T follicular helper cell (primary cell): ENCODE measurements at places on chromosomes 1 and 21.

DNA sequence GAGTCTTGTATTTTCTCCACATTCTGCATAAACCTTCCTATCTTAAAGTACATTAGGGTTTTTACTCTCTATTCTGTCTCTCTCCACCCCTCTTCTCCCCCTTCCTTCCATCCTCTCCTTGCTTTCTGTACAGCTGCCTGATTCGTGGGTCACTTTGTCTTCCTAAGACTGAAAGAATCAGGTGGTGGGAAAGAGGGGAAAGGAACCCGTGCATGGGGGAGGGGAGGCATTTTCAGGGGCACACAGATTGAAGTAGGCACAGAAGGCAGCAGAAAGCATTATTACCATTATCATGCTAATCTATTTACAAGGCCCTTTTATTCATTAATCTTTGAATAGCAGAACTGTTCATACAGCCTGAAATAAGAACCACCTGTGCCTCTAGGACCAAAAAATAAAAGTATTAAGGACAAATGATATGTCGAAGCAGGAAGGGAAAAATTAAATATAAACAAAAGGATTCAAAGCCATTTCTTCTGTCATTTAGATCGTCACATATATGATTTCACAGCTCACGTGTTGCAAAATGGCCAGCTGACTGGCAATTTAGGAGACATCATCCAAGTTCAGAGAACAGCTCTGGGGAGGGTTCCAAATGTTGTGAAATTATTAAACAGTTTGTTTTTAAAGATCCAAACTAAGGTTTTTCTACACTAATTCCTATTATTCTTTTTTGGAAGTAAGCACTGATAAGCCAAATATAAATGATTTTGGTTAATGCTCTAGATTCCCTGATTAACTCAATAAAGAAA, 154.6 kb downstream of the PBX1 start:
- no peak for DNase-seq

DNA sequence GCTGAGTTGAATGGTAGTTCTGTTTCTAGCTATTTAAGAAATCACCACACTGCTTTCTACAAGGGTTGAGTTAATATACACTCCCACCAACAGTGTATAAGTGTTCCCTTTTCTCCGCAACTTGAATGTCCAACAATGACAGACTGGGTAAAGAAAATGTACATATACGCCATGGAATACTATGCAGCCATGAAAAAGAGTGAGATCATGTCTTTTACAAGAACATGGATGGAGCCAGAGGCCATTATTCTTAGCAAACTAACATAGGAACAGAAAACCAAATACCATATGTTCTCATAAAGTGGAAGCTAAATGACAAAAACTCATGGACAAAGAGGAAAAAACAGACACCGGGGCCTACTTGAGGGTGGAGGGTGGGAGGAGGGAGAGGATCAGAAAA, 14.8 kb upstream of the TTLL7 start:
- no peak for DNase-seq

DNA sequence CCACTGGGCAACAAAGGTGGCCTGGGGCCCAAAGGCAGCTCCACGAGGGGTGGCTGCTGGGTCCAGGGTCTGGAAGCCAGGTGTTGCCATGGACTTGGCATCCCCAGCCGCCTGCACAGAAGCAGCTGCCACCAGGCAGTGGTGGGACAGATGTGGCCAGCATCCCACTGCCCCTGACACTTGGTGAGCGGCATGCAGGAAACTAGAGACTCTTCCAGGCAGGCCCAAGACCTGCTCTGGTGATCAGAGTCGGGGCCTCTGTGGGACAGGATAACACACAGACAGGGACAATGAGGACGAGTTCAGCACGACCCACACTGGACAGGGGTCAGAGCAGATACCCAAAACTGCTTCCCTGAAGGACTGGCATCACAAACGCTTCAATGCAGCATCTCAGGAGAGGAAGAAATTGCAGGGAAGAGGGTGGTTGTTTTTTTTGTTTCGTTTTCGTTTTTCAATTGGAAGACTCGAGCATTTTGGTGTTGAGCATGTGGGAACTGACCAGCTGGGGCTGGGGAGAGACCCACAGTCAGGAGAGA, 34.1 kb upstream of the RNF187 start:
- DNase-seq: no peak

DNA sequence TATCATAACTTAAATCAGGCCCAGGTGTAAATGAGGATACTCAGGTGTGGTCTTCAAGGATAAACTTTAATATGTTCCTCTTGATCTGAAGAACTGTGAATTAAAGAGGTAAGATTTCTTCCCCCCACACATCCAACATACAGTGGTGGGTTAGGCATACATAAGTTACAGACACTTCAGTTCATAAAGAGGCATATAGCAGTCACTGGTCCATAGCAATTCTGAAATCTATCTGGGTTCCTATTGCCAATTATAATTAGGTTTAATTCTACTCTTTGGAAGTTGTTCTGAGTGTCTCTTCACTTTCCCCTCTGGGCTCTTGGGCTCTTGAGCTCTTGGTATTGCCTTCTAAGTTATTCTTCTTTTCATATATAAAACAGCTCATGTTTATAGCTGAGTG, 32.5 kb upstream of the TSPAN2 start:
- DNase-seq: no peak

DNA sequence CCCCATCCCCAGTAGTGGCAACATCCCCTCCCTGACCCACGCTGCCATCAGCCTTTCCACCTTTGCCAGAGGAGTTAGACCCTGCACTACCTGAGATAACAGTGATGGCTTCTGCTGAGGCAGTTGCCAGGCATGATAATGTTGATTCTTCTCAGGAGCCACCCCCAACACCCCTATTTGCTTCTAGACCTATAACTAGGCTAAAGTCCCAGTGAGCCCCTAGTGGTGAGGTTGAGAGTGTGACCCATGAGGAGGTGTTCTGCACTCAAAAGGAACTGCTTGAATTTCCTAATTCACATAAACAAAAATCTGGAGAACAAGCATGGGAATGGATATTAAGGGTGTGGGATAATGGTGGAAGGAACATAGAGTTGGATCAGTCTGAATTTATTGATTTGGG, 159.6 kb upstream of the COL11A1 start:
- no peak for DNase-seq

GRCh38 chr1:45820788-45821187, 17.4 kb downstream of the MAST2 start:
- no peak for DNase-seq

GRCh38 chr1:232381394-232382100, 248.4 kb downstream of the SIPA1L2 start:
- no peak for DNase-seq

- DNase-seq: no peak
Measured at GRCh38 chr1:220298470-220299205, 26.4 kb upstream of the RAB3GAP2 start.

DNA sequence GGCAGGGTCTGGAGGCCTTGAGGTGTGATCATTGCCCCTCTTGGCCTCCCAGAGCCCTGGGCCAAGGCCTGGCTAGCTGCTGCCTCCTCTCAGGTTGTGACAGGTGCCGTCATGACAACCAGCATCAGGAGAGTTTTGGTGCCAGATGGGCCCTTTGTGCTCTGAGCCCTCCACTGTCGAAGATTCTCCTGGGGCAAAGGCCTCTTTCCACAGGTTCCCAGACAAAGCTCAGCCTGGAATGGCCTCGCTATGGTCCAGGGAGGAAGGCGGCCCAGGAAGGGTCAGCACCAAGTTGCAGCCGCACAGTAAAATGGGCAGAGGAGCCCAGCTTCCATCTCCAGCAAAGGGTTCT, 78.4 kb downstream of the ALPL start:
- DNase-seq: no peak

GRCh38 chr1:246218686-246219085, 288.4 kb downstream of the SMYD3 start:
- DNase-seq: no peak

DNA sequence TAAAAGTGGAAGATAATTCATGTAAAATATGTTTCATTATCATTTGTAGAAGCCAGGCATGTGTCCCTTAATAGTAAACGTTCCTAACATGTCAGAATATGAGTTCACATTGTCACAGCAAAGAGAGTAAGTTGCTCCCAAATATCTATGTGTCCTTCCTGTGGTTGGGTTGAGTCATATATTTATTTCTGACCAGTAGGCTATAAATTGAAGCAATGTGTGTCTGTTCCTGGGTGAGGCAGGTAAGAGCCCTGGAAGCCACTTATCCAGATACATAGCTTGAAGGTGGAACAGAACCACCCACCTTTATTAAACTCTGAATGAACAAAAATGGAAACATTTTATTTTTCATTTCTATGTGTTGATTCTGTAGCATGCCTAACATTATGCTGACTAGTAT, 2251.6 kb downstream of the NCAM2 start:
- DNase-seq: no peak
